AG09309 (cell line): ENCODE measurements at places on chromosomes 2 and 18.

GRCh38 chr2:1900732-1901131 lies 156.4 kb upstream of the PXDN start:
- DNase-seq: no peak

DNA sequence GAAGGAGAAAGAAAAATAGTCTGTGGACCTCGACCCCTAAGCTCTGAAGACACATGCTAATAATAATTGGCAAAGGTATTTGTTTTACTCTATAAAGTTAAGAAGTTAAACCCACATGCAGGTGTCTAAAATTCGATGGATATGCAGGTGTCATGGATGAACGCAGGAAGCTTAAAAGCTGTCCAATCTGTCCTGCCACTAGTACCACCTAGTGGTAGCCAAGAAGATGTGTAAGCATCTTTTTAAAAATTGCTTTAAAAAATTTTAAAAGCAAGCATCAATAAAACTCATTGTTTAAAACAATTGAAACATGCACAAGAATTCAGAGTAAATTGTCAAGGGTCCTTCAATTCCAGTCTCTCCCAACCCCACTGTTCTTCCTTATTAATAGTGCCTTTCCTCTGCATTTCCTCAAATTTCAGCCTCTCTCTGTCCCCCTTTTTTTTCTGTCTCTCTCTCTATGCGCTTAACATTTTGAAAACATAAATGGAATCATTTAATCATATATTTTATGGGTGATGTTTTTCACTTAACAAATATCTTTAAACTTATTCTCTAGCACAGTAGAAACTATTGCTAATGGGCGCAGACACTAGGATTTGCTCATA lies 30.6 kb upstream of the PPP3R1 start:
- no peak for DNase-seq

GRCh38 chr18:24136967-24137373 lies 1.9 kb upstream of the CABYR start:
- no peak for DNase-seq

GRCh38 chr2:96556441-96557330 lies 20.1 kb downstream of the ARID5A start:
- no peak for DNase-seq

DNA sequence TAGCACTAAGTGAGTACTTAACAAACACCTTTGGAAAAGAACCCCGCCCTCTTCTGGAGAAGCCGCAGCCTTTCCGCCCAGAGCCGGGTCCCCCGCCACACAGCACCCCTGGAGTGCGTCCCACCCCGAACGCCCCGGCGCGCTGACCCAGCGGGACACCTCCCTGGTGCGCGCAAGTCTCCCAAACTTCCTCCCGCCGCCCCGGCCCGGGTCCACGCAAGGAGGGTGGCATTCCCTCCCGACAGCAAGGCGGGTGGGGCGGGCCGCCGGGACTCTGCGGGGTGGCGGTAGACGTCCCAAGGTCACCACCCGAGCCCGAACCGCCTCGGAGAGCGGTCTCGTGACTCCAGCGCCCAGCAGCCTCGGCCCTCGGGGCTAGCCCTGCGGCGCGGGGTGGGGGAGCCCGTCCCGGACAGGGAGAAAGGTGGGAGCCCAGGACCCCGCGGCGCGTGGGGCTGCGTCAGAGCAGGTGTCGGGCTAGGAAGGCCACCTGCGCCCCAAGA lies 598 bp downstream of the CCDC93 start:
- no peak for DNase-seq

GRCh38 chr18:8661754-8662559 lies 43.4 kb upstream of the MTCL1 start:
- DNase-seq: no peak

GRCh38 chr18:8757396-8757997 lies 52.1 kb downstream of the MTCL1 start:
- DNase-seq: no peak

DNA sequence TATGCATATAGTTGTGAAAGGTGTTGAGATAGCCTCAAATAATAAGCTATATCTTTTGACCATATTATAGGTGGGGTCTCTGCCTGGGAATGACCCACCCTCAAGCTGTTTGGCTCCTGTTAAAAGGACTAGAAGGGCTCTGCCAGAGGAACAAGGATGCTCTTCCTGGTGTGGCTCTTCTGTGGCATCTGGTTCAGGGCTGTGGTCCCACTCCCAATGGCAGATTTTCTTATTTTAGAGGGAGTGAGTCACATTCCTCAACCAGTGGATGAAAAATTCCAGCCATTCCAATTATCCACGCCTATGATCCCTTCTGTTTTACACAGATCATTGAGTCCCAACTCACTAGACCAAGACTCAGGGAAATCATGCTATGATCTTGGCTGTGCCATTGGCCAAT lies 119.9 kb downstream of the PARD3B start:
- no peak for DNase-seq

DNA sequence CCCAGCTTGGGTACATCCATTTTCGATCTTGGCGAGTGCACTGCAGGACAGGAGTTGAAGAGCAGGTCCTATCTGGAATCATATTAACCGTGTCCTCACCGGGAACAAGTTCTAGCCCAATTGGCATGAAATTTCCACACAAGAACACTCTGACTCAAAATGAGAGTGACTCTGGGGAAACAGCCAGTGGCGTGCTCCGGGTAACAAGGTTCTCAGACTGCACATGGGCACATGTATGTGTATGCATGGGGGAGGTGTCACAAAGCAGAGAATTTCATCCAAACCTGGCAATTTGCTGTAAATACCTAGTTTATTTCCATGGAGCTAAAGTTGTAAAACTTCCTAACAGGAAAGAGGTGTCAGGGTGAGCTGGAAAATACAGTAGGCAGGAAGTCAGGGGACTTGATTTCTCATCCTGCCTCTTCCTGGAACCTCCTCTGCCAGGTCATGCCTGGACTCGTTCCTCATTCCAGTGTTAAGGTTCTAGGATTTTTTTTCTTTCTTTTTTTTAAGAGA lies 1.7 kb downstream of the TUBB6 start:
- DNase-seq: no peak

DNA sequence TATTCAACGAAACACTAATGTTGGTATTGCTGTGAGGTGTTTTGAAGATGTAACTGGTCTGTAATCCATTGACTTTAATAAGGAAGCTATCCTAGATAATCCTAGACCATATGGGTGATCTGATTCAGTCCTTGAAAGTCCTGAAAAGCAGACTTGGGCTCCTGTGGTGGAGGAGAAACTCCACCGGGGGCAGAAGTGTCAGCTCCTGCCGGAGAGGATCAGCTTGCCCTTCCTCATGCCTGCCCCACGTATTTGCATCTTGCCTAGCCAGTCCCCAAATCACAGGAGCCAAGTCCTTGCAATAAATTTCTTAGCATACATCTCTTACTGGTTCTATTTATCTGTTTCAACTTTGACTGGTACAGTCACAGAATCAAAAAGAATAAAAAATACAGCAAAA lies 144.2 kb upstream of the DLGAP1 start:
- no peak for DNase-seq

- DNase-seq: no peak
Observed at GRCh38 chr2:203122317-203122986, 107.8 kb downstream of the NBEAL1 start.

GRCh38 chr2:160022162-160022561 lies 40.3 kb downstream of the PLA2R1 start:
- DNase-seq: no peak

- DNase-seq: no peak
Observed at GRCh38 chr2:218221000-218221399, 4.0 kb downstream of the ARPC2 start.

DNA sequence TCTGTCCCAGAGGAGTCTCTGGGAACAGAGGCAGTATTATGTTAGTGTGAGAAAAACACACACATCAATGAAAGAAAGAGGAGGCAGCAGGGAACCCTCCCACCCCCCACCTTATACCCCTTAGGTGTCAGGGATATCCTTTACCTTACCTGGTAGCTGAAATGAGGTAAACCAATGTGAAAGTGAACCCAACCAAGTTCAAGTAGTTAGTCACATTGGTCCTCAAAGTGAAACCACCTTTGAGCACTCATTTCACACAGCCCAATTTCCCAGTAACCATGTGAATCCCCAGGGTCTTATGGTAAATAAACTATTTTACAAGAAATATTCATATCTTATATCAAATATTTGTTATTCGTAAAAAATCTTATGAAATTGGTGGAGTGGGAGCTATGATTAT lies 377.8 kb downstream of the LRATD1 start:
- no peak for DNase-seq

DNA sequence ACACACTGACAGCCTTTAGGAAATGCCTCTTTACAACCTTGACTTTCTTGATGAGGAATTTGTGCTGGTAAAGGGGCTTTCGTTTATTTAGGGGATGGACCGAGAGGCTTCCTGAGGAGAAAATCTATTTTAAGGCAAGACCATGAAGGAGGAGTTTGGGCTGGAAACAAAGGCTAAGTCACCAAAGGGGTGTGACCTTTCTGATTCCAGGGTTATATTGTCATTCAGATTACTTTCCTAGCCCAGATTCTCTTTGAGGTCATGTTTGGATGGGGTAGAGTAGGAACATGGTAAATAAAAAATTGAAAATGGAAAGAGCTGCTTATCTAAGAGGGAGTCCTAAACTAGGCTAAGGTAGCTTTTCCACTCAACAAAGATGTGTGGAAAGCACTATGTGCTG lies 77.1 kb upstream of the UGP2 start:
- DNase-seq: no peak

DNA sequence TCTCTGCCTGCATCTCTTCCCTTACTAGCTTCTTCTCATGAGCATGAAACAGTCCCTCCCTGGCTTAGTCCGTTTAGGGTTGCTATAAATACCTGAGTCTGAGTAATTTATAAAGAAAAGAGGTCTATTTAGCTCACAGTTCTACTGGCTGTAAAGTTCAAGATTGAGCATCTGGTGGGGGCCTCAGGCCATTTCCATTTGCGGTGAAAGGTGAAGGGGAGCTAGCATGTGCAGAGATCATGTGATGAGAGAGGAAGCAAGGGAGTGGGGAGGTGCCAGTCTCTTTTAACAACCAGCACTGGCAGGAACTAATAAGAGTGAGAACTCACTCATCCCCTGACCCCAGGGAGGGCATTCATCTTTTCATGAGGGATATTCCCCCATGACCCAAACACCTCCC lies 26.8 kb downstream of the RHBDD1 start:
- DNase-seq: no peak

- DNase-seq: no peak
Observed at GRCh38 chr2:135689679-135690078, 52.0 kb upstream of the UBXN4 start.

DNA sequence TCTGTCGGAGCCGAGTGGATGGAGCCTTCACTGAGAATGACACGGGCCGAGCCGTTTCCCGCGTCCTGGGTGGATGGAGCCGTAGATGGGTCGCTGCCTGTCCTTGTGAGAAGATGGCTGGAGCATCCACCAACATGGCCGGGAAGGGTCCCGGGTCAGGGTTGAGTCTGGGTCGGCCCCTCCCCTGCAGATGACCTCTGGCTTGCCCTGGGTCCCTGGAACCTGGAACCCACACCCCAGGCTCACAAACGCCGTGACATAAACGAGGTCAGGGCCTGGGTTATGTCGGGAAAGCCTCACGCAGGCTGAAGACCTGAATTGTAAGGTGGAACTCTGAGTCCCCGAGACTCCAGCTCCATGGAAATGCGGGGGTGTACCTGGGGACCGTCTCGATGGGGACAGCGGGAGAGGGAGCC lies 94.9 kb downstream of the NFATC1 start:
- no peak for DNase-seq

GRCh38 chr2:236446521-236446920 lies 123.1 kb upstream of the ACKR3 start:
- DNase-seq: no peak

- DNase-seq: peak; percentile 96
Observed at GRCh38 chr2:160417745-160418397, 75.7 kb downstream of the RBMS1 start.

DNA sequence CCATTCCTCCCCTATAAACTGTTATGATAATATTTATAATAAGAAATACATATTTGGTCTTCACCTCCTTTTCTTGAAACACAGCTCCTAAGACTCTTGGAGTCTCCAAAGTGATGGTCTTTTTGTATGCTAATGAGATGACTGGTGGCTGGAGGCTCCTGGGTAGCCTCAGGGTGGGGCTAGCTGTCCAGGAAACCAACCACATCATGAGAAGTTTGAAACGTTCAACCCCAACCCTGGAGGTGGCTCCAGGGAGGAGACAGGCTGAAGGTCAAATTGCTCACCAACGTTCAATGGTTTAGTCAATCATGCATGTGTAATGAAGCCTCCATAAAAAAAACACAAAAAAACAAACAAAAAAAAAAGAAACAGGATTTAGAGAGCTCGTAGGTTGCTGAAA lies 298.7 kb upstream of the MGAT5 start:
- DNase-seq: no peak

- no peak for DNase-seq
Observed at GRCh38 chr2:3470856-3471737, 48.2 kb downstream of the ADI1 start.

DNA sequence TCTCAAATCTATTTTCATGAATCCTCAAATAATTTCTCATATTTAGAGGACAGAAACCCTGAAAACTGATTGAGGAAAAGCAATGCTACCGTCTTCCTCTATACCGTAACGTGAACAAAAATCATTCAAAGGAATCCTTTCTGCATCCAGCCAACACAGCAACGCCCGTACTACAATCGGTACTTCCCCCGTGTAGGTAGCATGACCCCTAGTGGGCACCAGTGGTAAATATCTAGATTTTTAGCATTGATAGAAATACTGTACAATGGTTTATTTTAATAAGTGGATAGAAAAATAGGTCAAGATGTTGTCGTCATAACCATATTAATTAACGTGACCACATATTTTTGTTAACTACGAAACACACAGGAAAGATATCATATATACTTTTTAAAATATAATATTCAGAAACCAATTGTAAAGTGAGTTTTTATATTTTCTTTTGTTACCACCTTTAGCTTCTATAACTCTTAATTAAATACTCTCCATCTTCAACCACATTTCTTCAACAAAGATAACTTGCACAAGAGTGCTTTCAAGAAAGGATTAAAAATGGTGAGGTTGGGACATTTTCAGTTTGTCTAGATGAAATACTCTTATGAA lies 194.1 kb downstream of the SS18 start:
- peak; percentile 21 for DNase-seq

GRCh38 chr2:41722668-41723369 lies 325.0 kb upstream of the PKDCC start:
- DNase-seq: no peak

DNA sequence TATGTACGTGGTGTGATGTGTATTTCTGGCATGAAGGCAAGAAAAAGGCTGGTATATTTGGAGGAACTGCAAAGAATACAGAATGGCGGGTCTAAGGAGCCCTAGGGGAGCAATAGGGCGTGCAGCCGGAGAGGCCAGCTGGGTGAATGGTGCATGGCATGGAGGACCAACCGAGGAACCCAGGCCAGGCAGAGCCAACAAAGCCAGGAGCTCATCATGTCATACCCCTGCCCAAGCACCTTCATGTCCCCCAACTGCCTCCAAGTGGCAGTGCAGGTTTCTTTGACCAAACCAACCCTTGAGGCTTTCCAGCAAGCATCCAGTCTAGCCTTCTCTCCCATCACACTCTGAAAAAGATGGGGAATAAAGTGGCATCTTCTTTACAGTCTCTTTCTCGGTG lies 8.9 kb upstream of the KCNK3 start:
- DNase-seq: no peak

GRCh38 chr2:132978840-132979239 lies 308.8 kb upstream of the LYPD1 start:
- DNase-seq: no peak
